ENCODE measurements at places on chromosomes 5 and 9.

DNA sequence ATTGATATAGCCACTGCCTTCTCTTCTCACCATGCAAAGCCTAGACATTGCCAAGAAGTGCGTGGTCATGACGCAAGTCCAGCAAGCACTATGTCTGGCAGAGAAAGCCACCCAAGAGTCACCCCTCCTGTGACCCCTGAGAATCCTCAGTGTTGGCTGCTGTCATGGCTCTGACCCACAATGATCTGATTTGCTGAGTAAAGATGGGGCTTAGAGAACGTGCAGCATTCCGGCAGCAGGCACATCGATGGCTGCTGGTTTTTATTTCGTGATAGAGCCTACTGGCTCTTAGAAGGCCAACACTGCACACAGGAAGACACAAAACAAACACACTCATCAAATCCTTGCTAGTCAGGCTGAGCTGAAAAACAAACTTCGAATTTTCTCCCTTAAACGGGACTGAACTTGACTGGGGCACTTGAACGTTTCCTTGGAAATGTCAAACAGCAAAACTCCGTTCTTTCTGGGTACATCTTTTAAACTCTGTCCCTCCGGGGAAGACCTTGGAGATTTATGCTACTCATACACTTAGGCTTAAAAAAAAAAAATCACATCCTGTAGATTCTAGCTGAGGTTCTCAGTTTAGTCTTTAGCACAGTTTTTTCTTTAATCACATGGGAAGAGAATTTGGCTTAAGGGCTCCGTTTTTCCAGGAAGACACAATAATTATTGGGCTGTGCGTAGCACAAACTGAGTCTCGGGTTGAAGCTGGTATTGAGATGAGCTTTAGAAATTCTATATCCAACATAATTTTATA, 88.2 kb upstream of the BASP1 start:
- no peak for DNase-seq

DNA sequence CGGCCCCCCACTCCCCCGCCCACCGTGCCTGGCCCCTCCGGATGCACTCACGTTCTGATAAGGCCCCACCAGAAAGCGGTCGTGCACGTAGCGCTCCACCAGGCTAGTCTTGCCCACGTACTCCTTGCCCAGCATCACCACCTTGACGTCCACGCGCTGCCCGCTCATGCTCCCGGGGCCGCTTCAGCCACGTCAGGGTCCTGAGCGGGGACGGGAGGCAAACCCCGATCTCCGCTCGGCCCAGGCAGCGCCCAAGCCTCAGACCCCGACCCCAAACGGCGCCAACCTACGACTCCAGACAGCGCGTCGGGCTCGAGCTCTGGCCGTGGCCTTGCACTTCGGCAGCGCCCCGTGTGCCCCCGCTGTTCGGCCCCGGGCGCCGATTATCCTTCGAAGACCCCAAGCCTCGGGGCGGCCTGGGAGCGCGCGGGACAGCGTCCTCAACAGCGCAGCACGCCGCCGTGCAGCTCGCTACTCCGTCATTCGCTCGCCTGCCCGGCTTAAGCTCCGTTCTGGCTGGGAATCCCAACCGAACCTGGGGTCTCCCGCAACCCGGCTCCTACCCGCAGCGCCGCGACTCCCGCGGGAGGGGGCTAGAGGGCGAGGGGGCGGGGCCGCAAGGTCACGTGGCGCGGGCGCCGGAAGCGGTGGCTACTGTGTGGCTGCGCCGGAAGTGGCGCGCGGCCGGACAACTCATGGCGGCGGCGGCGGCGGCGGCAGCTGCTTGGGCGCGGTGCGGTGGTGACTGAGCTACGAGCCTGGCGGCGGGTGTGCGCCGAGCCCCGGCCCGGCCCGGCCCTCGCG, at the start of the genes PRELID1 and RAB24:
Gene PRELID1, plus strand, starts transcription at position 679 of the 804 bp plus-strand sequence. CDS start 187 bp downstream, outside the sequence.
Gene RAB24, minus strand, starts transcription at position 599 of the 804 bp plus-strand sequence. Its CDS starts 431 bp downstream, at position 168.
- DNase-seq: no peak

DNA sequence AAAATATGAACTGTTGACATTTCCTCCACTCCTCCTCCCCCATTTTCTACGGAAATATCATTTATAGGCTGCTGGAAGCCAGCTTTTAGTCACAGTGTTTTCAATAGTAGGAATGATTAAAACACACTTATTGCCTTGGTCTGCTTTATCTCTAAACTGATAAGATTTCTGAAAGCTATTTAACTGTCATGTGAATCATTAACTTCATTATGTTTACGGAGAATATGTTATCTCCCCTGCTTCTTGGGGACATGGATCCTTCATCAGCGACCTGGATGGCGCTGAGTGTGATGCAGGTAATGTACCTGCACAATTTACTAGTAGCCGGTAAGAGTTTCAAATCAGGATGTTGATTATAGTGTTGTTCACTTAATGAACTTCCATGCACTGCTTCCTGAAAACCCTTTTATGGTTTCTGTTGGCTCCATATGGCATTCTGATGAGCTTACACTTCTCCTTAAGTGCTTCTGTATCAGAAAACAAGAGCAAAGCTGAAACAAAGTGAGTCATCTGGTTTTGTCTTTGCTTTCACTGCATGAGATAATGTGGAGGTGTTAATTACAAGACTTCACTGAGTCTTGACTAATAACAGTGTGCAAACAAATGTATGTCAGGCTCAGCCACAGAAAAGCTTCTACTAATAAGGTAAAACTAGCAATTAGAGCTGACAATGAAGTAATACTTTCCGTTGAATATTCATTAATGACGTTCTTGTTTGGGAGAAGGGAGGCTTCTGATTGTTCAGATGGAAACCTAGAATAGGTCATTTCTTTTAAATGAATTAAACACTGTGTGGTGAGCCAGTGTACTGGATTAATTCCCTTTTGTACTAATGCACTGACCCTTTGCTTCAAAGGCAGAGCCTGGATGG, 162.4 kb upstream of the ZNF608 start:
- DNase-seq: peak; percentile 94

- DNase-seq: no peak
Measured at GRCh38 chr5:122924203-122924602, 78.8 kb downstream of the SNX24 start.

DNA sequence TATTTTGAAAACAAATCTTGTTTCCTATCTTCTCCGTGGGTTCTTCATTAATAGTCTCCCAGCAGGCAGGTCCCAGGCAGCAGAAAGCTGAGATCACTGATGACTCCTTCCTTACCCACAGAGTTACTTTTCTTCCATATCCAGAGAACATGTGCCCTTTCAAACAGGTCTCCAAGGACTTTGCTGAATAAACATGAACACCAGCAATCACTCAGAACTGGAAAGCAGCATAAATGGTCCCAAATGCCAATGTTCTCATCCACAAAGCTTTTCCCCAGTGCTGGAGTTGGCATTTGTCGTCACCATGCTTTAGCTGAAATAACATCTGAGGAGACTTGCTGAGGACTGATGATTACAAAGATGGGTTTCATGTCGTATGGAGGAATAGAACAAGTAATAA, 134.0 kb downstream of the YIPF5 start:
- DNase-seq: no peak

DNA sequence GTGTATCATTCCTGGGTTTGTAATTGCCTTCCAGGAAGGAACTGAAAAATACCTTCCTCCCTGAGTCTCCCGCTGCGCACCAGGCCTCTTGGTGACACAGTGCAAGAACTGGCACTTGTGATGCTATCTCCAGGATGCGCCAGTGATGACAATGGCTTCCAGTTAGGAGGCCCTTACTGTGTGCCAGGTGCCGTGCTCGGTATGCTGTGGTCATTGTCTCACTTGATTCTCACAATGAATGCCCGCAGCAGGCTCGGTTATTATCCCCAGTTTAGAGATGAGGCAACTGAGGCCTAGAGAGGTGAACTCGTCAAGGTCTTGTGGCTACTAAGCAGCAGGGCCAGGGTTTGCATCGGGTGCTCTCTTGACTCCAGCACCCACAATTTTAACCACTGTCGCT, 31.5 kb upstream of the SLC2A8 start:
- DNase-seq: no peak
